Panc1 (cell line): ENCODE measurements at places on chromosomes 5 and 9.

- no peak for DNase-seq
- H3K27me3 ChIP-seq, result no peaks in the 10 kb centered on the region
- no peaks in the 10 kb centered on the region for H3K4me1 ChIP-seq
- no peak overlapping the region for H3K4me3 ChIP-seq
Observed at GRCh38 chr5:61270510-61271165, 61.4 kb upstream of the ZSWIM6 start.

DNA sequence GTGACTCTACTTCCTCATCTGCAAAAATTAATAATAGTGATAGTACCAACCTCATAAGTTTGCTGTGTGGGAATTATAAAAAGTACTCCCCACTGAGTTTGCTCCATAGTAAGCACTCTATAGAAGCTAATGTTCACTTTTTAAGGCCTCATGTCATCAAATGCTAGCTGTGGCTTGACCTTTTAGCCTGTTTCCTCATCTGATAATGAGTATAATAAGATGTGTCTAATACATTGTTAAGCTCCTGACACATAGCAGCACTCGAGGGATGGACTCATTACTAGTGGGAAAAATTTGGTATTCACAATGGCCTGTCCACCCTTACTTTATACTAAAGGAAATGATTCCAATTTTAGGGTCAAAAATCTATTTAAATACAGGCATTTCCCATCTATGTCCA lies 26.1 kb upstream of the CAST start:
- H3K4me1 ChIP-seq, result no peaks in the 10 kb centered on the region
- no peaks in the 10 kb centered on the region for H3K36me3 ChIP-seq
- DNase-seq, result no peak
- no peak overlapping the region for H3K27ac ChIP-seq
- no peak overlapping the region for H3K4me3 ChIP-seq
- peaks cover 8% of the 10 kb centered on the region for H3K27me3 ChIP-seq

DNA sequence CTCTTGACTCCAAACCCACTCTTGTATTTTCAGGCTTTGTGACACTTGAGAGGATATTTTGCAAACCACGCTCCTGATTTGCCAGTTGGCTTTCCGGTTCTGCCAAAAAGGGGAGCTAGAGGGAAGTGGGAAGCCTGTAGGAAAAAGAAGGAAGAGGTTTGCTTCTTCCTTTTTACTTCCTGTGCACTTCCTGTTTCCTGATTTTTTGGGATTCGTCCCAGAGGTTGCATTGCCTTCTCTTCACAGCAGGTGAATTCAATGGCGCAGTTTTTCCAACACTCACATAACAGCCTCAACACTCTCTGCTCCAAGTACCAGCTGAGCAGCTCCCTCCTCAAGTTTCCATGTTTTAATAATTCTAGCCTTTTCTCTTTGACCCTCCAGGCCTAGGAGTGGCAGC lies 47.7 kb downstream of the SLC24A2 start:
- no peak overlapping the region for H3K4me3 ChIP-seq
- no peaks in the 10 kb centered on the region for H3K27me3 ChIP-seq
- DNase-seq, result no peak
- H3K4me1 ChIP-seq, result no peaks in the 10 kb centered on the region
- no peak overlapping the region for H3K27ac ChIP-seq

DNA sequence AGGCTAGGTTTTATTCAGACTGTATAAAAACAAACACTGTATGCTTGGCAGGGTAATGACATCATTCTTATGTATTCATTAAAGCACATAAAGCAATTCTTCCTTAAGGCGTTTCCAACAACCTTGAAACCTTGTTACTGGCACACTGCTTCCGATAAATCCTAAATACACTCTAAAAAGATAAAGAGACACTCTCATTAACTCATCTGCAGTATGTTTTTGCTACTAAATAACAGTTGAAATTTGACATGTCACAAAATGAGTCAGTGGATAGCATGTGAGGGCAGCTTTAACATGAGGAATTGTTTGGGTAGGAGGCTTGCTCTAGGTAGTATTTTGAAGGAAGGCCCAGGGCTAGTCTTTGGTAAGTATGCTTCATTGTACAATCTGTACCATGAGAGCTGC lies 13.7 kb downstream of the YIPF5 start:
- H3K27me3 ChIP-seq, result no peaks in the 10 kb centered on the region
- peaks cover 6% of the 10 kb centered on the region; the same call in 1 of the 2 replicates for H3K36me3 ChIP-seq
- H3K27ac ChIP-seq, result no peak overlapping the region
- H3K4me1 ChIP-seq, result no peaks in the 10 kb centered on the region

DNA sequence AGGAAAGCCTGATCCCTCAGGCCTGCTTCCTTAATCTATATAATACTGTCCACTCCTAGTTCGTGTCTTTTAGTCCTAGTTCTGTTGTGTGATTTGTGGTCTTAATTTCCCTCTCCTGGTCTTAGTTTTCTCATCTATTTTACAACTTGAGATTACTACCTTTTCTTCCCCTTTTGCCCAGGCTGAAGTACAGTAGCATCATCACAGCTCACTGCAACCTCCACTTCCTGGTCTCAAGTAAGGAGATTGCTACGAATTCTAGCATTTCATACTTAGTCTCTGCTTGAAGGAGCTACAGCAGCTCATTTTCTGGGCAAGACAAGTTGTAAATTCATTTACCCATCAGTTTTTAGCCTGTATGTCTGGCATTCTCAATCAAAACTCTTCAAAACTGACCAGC lies 5.5 kb downstream of the TRIM32 start:
- H3K27me3 ChIP-seq, result no peaks in the 10 kb centered on the region
- H3K36me3 ChIP-seq, result no peaks in the 10 kb centered on the region
- 0 out of 2 replicates have a peak, but pooled peaks cover 2% of the 10 kb centered on the region for H3K4me1 ChIP-seq
- DNase-seq, result no peak

DNA sequence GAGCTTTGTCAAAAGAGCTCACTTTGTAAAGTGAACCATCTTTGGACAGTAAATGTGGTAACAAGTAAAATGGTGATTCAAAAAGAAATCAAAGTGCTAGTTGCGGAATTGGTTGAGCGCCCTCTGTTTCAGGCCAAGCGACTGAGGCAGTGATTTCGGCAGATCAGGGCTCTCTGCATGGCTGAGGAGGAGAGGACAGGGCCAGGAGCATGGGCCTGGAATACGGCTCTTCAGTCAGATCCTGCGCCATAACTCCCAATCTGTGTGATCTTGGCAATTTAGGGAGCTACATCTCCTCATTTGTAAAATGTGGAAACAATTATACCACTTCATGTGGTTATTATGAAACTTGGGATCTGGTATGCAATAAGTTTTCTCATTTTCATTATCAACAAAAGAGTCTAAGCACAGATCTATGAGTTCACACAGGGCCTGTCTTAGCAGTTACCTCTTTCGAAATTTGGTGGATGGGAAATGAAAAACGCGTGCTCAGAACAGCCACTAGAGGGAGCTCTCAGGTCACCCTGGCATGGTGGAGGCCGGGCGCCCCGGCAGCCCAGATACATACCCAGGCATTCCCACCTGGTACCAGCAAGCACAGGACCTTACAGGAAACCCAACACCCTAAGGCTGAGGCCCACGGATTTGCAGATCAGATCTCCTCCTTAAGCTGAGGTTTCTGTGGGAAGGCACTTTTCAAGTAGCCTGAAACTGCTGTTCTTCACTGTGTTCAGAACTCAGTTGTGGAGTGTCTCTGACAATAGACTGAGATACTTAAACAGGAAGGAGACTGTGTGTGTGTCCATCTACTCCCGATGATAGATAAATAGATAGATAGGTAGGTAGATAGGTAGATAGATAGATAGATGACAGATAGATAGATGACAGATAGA lies 303.7 kb downstream of the RAB3C start:
- H3K4me3 ChIP-seq, result no peak overlapping the region
- H3K4me1 ChIP-seq, result no peaks in the 10 kb centered on the region
- peak; percentile 43 for DNase-seq
- no peak overlapping the region for H3K27ac ChIP-seq
- no peaks in the 10 kb centered on the region for H3K36me3 ChIP-seq

GRCh38 chr9:110933350-110934001 lies 104.8 kb downstream of the LPAR1 start:
- no peaks in the 10 kb centered on the region for H3K4me1 ChIP-seq
- no peak for DNase-seq
- no peak overlapping the region; the same call in 1 of the 2 replicates for H3K27ac ChIP-seq
- H3K36me3 ChIP-seq, result no peaks in the 10 kb centered on the region
- H3K27me3 ChIP-seq, result no peaks in the 10 kb centered on the region

- peaks cover 11% of the 10 kb centered on the region for H3K4me1 ChIP-seq
- H3K27ac ChIP-seq, result no peak overlapping the region
- no peak for DNase-seq
- peaks cover 51% of the 10 kb centered on the region for H3K27me3 ChIP-seq
- no peak overlapping the region for H3K4me3 ChIP-seq
- H3K36me3 ChIP-seq, result no peaks in the 10 kb centered on the region
Observed at GRCh38 chr5:159102311-159102934, 2.7 kb upstream of the EBF1 start.

DNA sequence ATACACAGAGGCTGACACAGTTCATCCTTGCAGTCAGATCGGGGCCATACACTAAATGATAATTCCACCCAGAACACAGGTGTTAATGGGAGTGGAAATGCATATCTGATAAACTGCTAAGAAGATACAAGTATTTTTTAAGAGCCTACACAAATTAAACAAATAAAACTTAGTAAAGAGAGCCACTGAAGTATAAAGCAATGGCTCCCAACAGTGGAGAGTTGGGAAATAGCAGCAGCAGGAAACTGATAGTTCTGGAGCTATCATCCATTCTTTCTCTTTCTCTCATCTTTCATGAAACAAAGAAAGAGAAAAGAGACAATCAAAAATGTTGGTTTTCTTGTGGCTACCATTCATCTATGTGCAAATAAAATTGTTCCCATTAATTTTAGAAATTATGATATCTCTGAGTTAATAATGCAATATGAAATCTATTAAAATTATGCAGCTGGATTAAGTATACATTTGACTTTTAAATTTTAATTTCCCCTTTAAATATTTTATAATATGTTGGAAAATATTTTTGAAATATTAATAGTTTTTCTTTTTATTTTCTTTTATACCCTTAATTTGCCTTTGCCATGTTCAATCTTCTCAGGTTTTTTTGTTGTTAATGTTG lies 120.8 kb downstream of the EMB start:
- H3K27me3 ChIP-seq, result no peaks in the 10 kb centered on the region
- H3K4me1 ChIP-seq, result no peaks in the 10 kb centered on the region
- no peak for DNase-seq
- no peaks in the 10 kb centered on the region for H3K36me3 ChIP-seq
- H3K27ac ChIP-seq, result no peak overlapping the region

GRCh38 chr5:63700241-63700640 lies 262.0 kb downstream of the HTR1A start:
- no peaks in the 10 kb centered on the region for H3K36me3 ChIP-seq
- no peaks in the 10 kb centered on the region for H3K4me1 ChIP-seq
- no peak overlapping the region for H3K4me3 ChIP-seq
- H3K27ac ChIP-seq, result no peak overlapping the region
- no peaks in the 10 kb centered on the region for H3K27me3 ChIP-seq
- DNase-seq, result no peak

GRCh38 chr5:139396691-139397090 lies 1.8 kb upstream of the PROB1 start:
- H3K27me3 ChIP-seq, result no peaks in the 10 kb centered on the region
- H3K27ac ChIP-seq, result no peak overlapping the region
- DNase-seq, result no peak
- no peak overlapping the region for H3K4me3 ChIP-seq

GRCh38 chr5:94173100-94173499 lies 431.7 kb upstream of the POU5F2 start:
- H3K4me1 ChIP-seq, result no peaks in the 10 kb centered on the region
- H3K4me3 ChIP-seq, result no peak overlapping the region
- no peak for DNase-seq
- H3K36me3 ChIP-seq, result no peaks in the 10 kb centered on the region
